ENCODE measurements at places on chromosomes 12 and 14. TPM values are rescaled to one million over a fixed set of nuclear protein-coding genes. Genes with fewer than 3 reads are reported as not detected.
A peak's percentile ranks its signal among the peaks of the same experiment; 100 is the strongest.

The TOMM20L gene
- polyA plus RNA-seq: 0.95 TPM

The CIROP gene
- not detected for polyA plus RNA-seq

The SLC5A8 gene
- polyA plus RNA-seq: 0.04 TPM

- DNase-seq: no peak
Observed at GRCh38 chr12:63521706-63522105, 146.6 kb downstream of the DPY19L2 start.

The TAS2R10 gene
- polyA plus RNA-seq: 1.5 TPM

DNA sequence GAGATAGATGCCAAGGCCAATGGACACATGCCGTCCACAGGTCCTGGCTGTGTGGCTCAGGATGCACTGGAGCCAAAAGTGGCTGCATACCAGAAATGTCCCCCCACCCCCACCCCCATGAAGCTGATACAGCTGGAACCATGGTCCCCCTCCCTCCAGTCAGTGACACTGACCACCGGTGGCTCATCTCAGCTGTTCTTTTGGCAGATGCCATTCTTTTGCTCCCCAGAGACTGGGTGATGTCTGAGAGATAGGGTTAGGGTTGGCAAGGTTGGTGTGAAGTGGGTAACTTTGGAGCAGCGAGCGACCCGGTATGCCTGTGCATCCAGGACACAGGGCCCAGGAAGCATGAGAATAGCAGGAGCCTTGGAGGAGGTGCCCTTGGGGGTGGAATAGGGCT, 285.6 kb downstream of the CACNA1C start:
- no peak for DNase-seq

DNA sequence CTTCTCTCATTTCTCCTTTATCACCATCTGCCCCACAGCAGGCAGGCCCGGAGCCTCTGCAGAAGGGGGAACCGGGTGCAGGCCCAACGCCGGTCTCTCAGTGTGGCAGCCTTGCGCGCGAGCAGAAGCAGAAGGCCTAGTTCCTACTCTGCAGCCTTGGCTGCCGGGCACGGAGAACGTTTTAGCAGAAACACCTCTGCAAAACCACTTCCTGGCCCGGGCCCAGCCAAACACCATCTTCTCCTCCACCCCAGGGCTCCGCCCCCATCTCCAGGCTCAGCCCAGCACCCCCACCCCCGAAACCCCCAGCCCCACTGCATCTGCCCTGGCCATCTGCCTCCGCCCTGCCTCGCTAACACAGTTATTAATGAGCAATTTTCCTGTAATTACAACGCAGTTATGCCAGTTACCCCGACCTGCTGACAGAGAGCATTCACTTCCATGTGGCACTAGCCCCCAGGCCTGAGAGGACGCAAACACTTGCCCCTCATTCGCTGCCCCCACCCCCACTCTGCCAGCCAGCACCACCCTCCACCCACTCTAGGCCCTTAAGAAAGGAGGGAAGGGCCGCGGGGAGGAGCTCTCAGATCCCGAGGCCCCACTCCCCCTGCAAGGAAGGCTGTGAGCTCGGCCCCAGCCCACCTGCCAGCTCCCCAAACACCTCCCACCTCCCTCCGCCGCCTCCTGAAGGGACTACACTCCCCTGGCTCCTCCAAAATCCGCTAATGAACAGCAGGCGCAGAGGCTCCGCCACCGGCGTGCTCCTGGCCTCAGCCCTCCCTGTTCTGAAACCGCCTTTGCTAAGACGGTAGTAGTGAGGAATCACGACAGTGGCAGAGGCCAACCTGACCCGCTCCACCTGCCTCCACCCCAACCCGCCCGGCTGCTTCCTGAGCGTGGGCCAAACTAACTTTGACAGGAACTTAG, 44.7 kb upstream of the FBRSL1 start:
- DNase-seq: no peak

The PLCZ1 gene
- polyA plus RNA-seq: not detected

The TMEM132C gene
- 6.4 TPM for polyA plus RNA-seq

DNA sequence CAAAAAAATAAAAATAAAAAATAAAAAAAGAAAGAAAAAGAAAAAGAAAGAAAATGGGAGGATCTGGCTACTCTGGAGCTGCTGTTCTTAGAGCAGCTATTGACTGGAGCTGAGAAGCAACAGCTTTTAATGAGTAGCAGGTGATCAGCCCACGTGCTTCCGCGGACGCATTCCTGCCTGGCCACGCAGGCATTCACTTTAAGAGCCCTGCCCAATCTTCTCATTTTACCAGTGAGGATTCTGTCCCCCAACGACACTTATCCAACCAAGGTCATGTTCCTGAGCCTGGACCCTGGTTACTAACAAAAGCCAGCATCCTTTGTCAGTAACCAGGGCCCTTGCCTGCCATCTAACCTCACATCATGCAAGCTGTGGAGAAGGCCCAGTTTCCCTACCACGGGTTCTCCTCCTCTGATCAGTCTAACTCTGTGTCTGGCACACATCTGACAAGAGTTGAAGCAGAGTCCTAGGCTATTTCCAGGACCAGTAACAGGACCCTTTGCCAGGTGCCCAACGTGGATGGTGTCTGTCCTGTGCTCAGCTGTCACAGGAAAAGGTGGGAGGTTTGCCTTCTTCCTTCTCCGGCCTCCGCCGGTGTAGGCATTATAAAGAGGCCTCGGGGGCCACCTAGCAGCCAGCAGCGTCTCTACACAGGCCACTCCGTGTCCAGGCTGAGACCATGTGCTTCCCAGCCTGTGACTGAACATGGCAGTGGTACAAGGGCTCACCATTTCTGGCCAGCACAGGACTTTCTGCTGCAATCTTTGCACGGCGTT, 60.9 kb upstream of the GPATCH2L start:
- DNase-seq: peak; percentile 70

The PSMA6 gene
- polyA plus RNA-seq: 167 TPM

DNA sequence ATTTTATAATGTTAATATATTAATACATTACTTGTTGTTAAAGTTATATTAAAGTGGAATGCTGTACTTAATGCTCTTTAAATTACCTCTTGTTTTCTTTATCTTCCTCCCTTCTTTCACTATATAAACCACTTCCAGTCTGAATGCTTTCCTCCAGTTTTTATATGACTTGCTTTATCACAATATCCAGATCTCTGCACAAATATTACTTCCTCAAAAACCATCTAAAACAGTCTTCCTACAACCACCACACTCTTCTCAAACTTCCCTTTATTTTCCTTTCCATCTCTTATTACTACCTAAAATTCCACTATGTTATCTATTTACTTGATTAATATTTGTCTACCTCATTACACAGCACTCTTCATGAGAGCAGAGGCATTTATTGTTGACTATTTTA, 956.6 kb downstream of the LRFN5 start:
- DNase-seq: no peak

GRCh38 chr14:23355871-23356435, 3.3 kb upstream of the SLC22A17 start:
- DNase-seq: no peak

- DNase-seq: no peak
Observed at GRCh38 chr14:91244501-91244901, at the start of gene GPR68. TSS of gene GPR68 (minus strand) at chr14:91244704. CDS start at chr14:91235050, 9,654 bp downstream.

The AQP6 gene
- polyA plus RNA-seq: 0.11 TPM

GRCh38 chr12:6212086-6212485, 11.9 kb downstream of the CD9 start:
- no peak for DNase-seq

DNA sequence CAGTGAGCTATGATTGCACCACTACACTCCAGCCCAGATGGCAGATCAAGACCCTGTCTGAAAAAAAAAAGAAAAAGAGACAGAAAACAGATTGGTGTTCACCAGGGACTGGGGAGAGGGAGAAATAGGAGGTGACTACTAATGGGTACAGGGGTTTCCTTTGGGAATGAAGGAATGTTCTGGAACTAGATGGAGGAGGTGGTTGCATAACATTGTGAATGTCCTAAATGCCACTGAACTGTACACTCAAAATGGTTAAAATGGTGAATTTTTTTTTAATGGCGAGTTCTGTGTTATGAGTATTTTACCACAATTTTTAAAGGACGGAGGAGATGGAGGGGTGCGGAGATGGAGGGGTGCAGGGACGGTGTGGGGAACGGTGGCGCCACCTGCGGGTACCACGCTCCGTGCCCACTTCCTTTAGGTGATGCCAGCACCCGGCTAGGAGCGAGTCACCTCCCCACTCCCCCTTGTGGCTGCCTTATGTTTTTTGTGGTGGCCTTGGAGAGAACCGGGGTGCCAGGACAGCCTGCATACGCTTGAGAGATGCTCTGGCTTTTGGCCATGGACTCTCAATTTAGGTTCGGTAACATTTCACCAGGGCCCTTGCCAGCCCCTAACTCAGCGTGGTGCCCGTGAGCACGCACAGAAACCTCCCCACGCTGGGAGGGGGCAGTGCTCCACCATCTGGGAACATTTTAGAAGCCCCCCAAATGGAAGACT, 16.1 kb downstream of the UBC start:
- no peak for DNase-seq

The EML5 gene
- polyA plus RNA-seq: 1.3 TPM

The WNT1 gene
- polyA plus RNA-seq: 0.20 TPM

The LRRC10 gene
- polyA plus RNA-seq: 0.17 TPM

GRCh38 chr12:106870116-106870515, 85.6 kb upstream of the TMEM263 start:
- DNase-seq: no peak

The KRT74 gene
- not detected for polyA plus RNA-seq

The ASB2 gene
- 23.8 TPM for polyA plus RNA-seq

GRCh38 chr14:43877351-43877960, 629.6 kb downstream of the FSCB start:
- DNase-seq: peak; percentile 48
